Testis (tissue), 5 donors: ENCODE measurements at places on chromosomes 3 and 15. TPM values are rescaled to one million over a fixed set of nuclear protein-coding genes. Genes with fewer than 3 reads are reported as not detected.

- H3K4me3 ChIP-seq: no peak overlapping the region
- no peaks in the 10 kb centered on the region for H3K36me3 ChIP-seq
- no peaks in the 10 kb centered on the region for H3K27me3 ChIP-seq
- no peak overlapping the region for H3K27ac ChIP-seq
- no peak for DNase-seq
Observed at GRCh38 chr3:197520311-197521276, 35.2 kb downstream of the BDH1 start.

DNA sequence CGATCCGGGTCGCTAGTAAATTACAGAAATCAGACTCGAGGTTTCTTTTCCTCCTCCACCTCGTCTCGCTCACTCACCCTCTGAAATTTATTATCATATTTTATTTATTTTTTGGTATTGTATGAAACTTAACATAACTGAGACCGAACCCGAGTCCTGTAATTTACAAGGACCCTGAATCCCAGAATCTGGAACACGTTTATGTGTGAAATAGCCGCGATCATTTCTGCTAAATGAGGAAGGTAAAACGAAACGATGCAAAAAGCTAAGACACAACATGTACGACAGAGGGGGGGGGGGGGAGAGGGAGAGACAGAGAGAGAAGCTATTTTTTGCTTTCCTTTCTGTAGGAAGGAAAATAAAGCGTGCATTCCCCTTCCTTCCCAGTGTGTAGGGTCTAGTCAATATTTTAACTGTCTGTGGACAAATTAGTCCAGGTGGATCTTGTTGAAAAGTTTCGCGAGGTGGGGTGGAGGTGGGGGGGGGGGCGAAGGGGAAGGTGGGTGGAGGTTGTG, 1.6 kb downstream of the BBX start:
- H3K27ac ChIP-seq: peak overlapping the region; percentile 98
- no peaks in the 10 kb centered on the region for H3K27me3 ChIP-seq
- H3K36me3 ChIP-seq: no peaks in the 10 kb centered on the region
- no peak for DNase-seq

- H3K36me3 ChIP-seq: no peaks in the 10 kb centered on the region
- peak; percentile 92 for DNase-seq
- H3K27me3 ChIP-seq: no peaks in the 10 kb centered on the region
- no peak overlapping the region for H3K4me3 ChIP-seq
- peaks cover 5% of the 10 kb centered on the region for H3K4me1 ChIP-seq
Observed at GRCh38 chr3:14261229-14261628, 82.6 kb downstream of the LSM3 start.

DNA sequence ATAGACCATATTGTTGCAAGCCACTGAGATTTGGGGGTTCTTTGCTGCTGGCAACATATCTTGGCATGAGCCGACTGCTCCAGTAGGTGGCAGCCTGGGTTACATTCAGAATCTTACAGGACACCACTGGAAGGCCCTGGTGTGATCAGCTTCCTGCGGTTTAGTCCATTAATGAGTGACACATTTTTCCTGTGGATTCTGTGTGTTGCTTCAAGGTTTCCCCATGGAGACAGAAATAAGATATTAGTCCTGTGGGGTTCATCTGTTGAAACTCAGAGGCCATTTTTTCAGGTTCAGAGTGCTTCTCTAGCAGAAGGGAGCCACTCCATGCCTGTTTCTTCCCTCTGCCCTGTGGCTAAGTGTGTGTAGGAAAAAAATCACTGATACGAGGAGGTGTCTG, 116.2 kb downstream of the MFSD1 start:
- H3K27ac ChIP-seq: no peak overlapping the region
- no peaks in the 10 kb centered on the region for H3K36me3 ChIP-seq
- DNase-seq: peak; percentile 59
- no peaks in the 10 kb centered on the region for H3K27me3 ChIP-seq
- H3K4me1 ChIP-seq: no peaks in the 10 kb centered on the region

The BUB1B gene
- 66.2 TPM for total RNA-seq

The LMAN1L gene
- 4.3 TPM for total RNA-seq
